ENCODE measurements at places on chromosomes 3 and 15.

- no peak for DNase-seq
Measured at GRCh38 chr3:59812237-59813147, 762.7 kb upstream of the CFAP20DC start.

- DNase-seq: no peak
Measured at GRCh38 chr3:212432-212831, 15.9 kb downstream of the CHL1 start.

DNA sequence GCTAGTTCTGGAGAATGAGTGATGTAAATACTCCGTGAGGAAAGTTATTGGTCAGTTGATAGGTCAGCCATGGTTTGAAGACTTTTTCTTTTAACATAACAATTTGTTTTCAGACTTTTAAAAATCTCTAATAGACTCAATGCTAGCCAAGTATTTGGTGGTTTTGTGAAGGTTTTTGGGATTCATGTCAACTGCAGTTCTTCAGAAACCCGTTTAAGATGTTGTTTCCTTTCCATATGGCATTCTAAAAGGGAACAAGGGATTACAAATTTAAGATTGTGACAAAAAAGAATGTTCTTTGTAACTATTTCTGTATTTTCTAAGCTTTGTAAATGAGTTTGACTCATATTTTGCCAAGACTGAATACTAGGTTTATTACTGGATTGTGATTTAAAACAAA, 281.7 kb upstream of the COL8A1 start:
- no peak for DNase-seq

DNA sequence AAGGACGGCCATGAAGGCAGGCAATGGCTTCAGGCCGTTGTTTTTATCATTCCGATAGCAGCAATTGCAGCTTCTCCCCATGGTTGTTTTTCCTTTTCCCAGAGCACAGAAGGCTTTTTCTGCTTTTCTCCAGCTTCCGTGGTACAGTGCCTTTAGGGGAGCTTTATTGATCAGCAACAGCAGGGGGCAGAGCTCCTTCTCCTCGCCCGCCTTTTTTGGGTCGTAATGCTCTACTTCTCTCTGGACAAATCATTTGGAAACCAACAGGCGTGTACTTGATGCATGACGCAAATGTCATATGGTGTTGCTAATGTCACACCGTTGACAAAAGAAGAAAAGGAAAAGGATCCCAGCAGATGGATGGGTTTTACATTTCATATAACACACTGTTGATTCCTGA, 79.7 kb upstream of the SNRK start:
- no peak for DNase-seq

DNA sequence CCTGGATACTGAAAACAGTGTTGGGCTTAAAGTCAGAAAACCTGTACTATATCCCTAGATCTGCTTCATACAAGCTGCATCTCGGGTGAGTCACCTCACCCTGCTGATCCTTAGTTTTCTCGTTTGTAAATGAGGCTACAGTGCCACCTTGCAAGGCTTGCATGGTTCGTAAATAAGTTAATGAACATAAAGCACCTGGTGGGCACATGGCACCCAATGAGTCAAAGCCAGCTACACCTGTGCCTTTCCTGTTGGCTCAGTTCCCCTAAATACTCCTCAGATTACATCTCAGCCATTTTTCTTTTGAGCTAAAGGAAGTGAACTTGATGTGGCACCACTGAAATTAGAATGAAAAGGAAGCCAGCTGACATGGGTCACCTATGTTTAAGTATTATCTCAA, 26.5 kb downstream of the RTP1 start:
- no peak for DNase-seq

DNA sequence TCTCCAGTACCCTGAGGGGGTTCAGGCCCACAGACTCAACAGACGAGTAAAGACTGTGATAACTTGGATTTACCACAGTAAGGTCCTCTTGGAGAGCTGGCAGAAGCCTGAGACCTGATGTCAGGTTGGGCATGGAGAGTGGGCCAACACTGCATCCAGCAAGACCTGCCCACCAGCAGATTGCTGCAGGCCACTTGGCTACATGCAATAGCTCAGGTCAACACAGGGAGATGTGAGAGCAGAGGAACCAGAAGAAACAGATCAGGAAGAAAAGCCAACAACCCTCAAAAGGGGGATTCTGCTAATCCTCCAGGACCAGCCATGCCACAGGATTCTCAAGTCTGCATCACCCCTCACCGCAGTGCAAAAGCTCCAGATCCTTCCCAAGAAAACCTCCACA, 1.7 kb upstream of the IP6K1 start:
- DNase-seq: no peak

DNA sequence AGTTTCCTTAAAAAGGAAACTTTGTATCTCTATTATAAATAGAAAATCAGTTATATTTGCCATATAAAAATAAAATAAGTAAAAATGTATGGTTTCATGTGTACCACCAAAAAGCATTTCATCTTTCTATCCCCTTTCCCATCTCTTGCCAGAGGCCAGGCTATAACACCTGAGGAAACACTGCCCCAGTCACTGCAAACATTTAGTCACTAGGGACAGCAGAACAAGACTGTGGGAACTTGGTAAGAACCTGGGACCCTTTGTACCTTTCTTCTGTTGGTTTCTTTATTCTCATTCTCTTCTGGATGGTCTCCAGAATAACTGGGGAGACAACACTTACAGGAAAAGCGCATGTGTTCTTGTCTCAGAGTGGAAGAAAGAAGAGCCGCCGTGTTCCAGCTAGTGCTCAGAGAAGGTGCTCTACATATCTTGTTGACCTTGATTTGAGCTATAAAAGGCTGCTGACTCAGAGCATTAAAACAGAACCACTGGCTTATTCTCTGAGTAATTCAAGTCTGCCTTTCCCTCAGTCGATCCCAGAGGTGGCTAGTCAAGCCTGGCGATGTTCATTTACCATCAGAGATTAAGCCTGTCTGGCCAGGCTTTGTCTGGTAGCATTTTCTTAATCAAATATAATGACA, 361.6 kb downstream of the RBMS3 start:
- DNase-seq: no peak

DNA sequence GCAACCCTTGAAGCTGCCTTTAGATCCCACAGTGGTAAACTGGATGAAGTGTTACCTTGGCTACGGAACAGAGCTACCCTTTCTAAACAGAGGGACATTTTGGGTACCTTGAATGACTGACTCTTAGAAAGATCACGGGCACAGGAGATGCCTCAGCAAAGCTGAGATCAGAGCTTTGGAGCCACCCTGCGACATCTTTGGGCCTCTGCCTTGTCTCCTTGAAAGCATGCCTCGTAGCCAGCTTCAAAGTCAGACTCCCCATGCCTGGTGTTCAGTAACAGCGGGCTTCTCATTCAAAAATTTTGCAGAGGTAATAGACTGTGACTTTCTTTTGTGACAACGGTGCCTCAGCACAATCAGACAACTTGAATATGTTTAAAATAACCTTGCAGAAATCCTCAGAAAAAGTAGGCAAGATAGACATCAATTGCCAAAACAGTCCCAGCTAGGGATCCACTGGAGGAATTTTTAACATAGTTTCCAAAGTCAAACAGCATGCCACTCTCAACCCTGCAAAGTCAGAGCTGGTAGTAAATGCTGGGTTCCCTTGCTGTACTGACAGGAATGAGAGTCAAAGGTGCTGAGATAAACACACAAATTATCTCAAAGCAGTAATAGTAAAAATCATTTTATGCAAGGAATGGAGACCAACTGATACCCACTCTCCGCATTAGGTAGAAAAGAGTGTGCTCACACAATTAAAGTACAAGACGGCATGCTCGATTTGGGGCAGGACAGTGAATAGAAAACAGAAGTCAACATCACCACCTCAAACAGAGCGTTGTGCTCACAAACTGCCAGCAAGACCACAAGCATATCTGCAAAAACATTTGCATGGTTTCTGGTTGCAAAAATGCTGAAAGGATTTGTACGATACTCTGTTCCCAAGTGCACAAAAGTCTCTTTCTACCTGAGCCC, 82.1 kb downstream of the MYO1E start:
- DNase-seq: no peak

DNA sequence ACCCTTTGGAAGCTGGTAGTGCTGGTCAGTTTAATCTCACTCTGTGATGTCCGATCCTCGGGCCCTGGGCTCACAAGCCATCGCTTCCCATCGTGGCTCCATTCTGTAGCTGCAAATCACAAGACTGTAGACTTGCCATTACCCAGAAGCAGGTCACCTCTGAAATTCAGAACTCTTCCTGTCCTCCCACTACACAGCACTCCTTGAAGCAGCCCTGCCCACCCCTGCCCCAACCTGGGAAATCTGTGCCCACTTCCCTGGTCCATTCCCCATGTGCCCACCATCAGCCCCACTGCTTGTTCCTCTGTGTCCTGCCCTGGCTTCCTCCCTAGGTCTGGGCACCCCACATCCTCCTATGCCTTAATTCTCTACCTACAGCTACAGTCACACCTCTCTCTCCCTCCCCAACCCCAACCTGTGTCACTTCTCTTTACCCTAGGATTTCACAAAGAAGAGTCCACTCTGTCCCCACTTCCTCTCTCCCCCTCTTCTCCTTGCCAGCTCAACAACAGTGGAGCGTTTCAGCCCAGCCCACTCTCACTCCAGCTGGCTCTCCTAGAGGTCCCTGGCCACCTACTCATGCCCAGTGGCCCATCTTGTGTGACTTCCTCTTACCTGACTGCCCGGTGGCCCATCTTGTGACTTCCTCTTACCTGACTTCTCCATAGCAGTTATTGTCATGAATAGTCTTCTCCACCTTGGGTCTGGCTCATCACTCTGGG, 8.3 kb downstream of the ZNF710 start:
- DNase-seq: no peak

DNA sequence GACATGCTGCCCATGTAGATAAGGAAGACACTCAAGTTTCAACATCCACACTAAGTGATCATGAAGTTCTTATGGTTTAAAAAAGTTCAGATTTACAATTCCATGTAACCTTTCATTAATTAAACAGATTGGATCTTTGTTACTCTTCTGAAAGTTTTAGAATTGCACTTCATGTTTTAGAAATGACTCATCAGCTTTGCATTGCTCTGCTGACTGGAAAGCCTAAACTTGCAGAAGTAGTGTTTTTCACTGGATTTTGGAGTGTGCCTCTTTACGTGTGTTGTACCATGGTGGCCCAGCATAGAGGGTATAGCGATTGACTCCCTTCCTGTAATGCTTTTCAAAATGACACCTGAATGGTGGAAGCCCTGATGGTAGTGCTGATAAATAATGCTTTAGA, 157.9 kb downstream of the BBX start:
- DNase-seq: no peak

DNA sequence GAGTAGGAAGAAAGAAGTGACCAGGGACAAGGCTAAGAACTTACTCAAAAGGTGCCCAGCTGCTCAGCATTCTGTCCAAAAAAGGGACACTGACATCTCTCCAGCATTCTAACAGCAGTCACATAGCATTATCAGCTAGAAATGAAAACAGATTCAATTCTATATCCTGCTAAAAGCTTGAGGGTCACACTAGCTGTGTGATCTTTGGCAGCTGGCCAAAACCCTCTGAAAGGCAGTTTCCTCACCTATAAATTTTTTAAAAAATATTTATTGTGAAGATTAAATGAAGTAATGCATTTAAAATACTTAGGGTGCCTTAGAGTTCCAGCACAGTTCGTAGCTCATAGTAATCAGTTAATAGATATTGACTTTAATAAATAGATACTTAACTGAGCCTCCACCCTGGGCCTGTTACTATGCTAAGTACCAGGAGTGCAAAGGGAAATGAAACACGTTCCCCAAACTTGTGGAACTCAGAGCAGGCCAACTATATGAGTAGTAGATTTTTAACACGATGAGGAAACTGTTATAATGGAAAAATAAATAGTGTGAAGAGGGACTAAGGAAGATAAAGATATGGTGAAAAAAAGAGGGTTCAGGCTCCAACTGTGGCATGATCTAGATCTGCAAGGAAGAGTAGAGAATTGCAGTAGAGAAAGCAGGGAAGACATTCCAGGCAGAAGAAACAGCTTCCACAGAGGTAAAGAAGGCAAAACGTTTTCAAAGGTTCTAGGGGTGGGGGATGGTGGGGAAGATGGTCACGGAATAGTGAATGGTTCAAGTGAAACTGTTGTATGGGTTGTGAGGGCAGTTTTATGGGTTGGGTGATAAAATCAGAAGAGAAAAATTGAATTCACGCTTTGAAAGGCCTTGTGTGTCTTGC, 11.4 kb downstream of the CD86 start:
- DNase-seq: no peak

DNA sequence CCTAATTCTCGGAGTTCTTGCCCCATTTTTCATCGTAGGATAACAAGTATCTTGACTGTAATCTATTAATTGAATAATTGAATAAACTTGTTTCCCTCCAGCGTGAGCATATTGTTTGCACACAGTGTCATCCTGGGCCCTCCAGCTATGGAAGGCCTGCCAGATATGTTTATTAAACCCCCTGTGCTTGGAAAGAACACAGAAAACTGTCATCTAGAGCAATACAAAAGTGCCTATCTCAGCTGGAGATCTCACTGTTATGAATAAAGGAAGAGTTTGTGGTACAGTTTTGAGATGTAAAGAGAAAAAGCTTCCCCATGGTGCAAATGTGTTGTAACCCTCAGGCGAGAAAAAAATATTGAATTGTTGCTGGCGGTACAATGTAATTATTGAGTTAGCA, 405.9 kb downstream of the SOX2 start:
- no peak for DNase-seq

DNA sequence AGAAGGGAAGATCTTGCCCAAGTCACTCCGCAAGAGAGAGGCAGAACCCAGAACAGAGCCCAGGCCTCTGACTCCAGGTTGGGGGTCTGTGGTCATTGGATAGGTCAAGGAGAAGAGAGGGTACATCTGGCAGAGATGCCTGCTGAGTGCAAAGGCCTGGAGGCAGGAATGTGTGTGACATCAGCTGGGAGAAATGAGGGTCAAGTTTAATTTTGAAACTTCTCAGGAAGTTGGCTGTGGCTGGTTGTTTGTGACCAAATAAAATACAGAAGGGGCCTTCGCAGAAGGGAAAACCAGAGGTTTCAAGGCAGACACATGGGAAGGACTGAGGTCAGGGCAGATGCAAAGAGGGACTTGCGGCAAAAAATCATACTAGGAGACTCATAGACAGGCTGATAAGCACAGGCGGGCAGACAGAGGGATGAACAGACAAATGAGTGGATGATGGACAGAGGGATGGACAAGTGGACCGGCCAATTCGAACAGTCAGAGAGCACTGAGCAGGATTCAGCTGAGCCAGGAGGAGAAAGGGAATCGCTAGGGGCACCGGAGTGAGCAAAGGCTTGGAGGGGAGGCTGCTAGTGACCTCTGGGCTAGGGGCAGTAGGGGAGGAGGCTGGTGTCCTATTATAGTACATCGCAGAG, 28.8 kb upstream of the CACNA2D2 start:
- DNase-seq: no peak

- no peak for DNase-seq
Measured at GRCh38 chr3:195876297-195877064, 31.9 kb downstream of the TNK2 start.

DNA sequence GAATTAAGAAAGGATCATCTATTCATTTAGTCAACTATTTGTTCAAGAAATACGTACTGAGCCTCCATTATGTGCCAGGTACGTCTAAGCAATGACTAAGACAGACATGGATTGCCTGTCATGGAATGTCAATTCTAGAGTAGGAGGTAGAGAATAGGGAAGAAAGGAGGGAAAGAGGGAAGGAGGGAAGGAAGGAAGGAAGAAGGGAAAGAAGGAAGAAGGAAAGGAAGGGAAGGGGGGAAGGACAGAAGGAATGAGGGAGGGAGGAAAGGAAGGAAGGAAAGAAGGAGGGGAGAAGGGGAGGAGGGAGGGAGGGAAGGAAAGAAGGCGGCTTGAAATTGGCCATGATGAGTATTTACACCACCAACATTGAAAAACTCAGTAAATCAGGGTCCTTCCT, 39.3 kb upstream of the RFTN1 start:
- no peak for DNase-seq

- no peak for DNase-seq
Measured at GRCh38 chr3:12117473-12117872, 41.2 kb downstream of the TIMP4 start.

GRCh38 chr3:193231201-193231600, 9.8 kb upstream of the PLAAT1 start:
- no peak for DNase-seq

Measured in T1000 (cell line).